ENCODE measurements at places on chromosomes 11 and 22.

GRCh38 chr11:33258631-33259205, 1.5 kb downstream of the HIPK3 start:
- no peak for DNase-seq

DNA sequence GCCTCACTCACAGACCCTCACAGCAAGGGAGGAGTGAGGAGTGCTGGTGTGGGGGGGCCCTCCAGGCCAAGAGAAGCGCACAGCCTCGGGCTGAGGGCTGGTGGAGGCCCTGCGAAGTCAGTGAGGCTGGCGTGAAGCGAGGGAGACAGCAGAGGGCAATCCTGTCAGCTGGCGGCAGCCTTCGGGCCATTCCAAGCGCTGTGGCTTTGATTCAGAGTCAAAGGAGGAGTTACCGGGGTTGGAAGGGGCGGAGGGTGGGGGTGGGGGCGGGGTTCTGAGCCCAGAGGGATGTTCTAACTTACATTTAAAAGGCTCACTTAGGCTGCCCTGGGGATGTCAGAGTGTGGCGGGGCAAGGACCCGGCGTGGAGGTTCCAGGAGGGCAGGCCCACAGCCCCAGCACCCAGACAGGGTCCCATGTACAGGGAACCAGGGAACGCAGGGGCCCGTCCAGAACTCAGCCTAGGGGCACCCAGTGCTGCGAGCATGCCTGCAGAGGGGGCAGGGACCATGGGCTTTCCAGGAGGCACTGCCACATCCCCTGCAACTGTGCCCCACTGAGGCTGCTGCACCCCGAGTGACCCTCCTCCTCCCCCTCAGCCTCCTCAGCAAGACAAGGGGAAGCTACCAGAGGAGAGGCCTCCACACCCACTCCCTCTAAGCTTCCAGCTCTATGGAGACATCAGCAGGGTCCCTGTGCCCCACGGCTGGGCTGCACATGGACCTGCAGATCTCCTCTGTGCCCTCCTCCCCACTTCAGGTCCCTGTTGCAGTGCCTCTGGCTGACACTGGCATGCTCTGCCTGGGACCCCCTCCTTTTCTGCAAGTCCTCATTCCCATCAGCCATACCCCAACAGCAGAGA, 39.7 kb upstream of the TTLL12 start:
- DNase-seq = peak; percentile 67

GRCh38 chr22:38454353-38455075, 485 bp downstream of the KCNJ4 start:
- DNase-seq = no peak

- DNase-seq = no peak
Measured at GRCh38 chr11:2540992-2541680, 96.3 kb downstream of the KCNQ1 start.

DNA sequence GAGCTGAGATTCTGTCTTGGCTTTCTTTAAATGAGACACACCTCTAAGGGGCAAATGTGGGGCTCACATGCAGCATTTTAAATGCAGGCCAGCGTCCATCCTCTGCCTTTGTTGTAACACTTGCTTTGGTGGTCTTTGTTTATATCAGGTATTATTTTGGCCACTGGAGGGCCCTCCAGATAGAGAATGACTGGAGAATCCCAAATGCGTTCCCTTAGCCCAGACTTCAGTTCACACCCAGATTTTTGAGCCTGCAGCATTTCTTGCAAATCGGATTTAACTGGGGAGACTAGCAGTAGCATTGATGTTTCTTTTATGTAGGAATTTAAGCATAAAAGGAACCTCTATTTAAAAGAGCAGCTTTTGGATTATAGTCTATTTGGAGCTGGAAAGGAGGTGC, 200.2 kb upstream of the SORL1-AS1 start:
- peak; percentile 66 for DNase-seq

DNA sequence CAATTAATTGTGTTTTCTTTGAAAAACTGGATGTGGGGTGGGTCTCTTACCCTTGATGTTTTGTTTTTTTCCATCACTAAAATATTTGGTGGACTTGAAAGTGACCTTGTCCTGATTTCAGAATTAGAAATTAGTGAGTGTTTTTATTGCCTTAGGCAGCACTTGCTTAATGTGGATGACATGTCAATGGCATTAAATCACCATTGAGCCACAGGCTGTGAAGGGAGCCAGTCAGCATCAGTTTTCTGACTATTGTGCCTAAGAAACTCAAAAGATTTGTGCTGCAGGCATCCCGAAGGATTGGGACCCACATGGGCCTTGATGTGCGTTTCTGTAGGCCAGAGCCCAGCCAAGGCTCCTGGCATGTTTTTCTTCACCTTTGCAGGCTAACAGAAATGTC, 53.8 kb downstream of the SWAP70 start:
- DNase-seq = no peak

DNA sequence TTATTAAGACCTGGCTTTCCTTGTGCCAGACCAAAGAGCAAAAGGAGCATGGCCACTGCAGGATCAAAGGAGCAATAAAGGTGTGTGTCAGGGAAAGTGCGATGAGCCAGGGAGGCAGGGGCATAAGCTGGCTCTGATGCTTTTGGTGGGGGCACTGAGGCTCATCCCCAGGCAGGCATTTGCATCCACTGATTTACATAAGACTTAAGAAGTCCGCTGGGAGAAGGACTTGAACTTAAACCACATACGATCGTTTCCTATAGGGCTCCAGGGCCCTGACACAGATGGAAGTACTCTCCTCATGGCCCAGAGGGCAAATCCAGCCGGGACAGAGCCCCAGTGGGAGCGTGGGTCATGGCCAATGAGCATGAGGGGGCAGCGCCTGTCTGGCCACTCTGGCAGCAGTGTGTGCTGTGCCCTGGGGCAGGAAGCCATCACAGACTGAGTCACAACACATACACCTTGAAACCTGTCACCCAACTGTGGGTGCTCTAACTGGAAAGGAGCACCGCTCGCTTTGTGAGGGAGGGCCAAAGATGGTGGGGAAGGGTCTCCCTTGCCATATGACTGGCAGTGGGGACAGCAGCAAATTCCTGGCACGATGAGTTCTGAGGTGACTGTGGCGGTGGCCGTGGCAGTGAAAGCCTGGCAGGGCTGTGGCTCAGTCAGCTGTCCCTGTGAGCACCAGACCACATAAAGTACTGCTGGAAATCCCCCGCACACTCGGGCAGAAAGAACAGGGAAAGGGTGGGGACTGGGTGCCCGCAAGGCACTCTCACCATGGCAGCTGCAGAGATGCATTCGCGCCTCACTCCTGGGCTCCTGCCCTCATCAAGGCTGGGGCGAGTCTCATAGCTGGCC, 79.4 kb upstream of the LMO1 start:
- DNase-seq = no peak

DNA sequence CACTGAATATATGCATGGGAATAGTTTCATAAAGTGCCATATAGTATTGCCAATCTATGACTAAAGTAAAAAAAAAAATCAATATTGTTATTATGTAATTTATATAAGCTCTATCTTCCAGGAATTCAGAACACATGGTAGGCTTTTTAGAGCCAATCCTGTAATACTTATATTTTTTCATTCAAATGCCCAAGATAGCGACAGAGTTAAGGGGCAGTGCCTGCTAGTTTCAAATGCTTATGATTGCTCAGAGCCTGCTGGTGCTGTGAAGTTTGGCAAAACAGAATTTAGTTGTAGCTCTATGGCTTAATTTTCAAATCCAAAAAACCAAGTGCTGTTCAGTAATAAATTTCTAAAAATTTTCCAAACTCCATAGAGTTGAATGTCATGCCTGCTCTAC, 39.0 kb upstream of the BLID start:
- DNase-seq = no peak

DNA sequence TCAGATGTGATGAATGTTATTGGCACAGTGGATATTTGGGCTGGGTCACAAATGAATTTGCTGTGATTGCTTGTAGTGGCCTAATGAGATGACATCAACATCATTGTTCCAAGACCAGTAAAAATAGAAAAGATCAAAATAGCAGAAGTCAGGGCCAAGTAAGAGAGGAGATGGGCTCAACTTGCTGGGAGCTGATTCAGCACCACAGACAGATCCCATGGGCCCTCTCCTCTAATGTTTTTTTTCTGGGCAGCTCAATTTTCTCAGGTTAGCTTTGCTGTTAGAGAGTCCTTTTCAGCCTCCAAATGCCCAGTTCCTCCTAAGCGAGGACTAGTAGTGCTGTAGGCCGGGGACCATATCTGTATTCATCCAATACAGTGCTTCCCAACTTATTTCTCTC, 86.0 kb upstream of the IZUMO1R start:
- DNase-seq = no peak

DNA sequence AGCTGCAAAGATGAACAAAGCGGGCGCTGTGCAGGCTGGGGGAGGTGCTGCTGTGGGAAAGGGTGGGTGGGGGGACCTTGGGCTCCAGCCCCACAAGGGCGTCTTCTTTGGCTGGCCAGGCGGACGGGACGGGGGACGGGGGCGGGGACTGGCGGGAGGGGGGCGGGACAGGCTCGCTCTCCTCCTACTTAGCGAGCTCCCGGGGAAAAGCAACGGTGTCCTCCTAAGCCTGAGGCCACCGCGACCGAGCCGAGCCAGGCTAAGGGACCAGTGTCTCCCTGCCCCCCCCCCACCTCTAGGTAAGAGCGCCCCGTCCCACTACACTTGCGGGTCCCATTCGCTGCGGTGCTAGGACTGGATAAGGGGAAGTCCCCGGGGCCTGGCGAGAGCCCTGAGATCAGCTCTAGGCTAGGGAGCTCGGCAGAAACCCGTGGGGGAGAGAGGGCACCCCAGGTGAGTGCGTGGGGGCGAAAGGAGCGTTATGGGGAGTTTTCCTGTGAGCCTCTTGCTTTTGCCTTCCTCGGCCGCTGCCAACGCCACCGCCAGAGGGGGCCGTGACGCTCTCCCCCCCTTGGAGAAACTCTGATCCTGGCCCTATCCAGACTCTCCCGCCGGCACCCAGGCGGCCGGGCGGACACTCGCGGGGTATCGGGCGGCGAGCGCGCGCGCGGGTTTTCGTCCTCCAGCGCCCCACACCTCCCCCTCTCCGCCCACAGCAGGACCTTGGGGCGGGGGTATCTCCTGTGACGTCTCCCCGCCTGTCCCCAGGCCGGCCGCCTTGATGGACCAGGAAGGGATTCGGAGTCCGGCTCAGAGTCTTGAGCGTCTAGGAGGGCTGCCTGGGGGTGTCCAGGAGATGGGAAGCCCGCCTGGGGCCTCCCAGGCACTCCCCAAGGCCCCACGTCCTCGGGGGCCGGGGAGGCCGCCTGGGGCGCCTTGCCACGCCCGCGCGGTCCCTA, at the start of gene PHLDB1:
TSS of gene PHLDB1 (plus strand) at position 215 of the 959 bp plus-strand sequence. CDS start 6,222 bp downstream, outside the sequence.
- DNase-seq = peak; percentile 80

DNA sequence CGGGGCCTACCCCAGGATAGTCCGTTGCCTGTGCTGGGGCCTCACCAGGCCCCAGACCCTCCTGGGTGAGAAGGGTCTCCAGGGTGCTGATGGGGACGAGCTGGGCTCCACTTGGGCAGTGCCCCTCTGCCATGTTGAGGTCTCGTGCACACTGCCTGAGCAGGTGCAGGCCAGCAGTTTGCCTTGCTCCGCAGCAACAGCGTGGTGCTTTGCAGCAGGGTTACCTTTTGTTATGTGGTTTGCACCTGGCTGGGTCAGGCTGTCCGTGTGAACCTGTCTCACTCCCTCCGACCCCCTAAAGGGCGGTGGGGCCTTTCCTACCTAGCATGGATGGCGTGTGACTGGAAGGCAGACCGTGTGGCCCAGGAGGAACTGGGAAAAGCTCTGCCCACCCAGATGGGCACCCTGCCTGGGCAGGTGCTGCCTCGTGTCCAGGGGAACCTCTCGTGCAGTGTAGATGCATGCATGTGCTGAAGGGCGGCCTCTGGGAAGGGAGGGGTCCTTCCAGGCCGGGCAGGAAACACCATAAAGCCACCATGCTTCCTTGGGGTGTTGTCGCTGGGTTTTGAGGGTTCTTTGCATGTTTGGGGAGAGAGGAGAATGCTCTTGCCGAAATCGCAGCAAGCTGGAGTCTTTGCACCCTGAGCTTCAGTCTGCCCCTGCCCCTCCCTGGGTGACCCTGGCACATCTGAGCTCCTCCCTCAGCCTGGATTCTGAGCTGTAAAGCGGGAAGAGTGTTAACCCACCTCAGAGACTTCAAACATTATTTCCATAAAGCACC, 75.4 kb upstream of the PPARA start:
- no peak for DNase-seq

- no peak for DNase-seq
Measured at GRCh38 chr11:8004008-8004407, 16.9 kb downstream of the EIF3F start.

DNA sequence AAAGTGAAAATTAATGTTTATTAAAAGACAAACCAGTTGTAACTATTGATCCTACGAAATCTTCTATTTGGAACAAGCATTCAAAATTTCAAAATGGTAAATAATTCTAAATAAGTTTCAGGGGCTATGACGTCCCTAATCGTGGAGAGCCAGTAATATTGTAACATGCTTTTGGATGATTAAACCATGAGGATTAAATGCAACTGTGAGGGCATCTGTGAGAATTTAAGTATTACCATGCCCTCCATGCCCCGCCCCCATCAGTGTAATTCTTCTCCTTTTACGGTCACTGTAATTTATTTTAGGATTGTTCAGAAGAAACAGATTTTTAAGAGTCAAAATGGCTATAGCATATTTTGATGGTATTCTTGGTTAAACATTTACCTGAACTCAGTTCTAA, 133.2 kb downstream of the APOL5 start:
- no peak for DNase-seq

- no peak for DNase-seq
Measured at GRCh38 chr22:43110444-43110926, at the start of gene BIK. BIK (plus strand) TSS chr22:43110750; CDS start chr22:43124023, 13,273 bp downstream.

DNA sequence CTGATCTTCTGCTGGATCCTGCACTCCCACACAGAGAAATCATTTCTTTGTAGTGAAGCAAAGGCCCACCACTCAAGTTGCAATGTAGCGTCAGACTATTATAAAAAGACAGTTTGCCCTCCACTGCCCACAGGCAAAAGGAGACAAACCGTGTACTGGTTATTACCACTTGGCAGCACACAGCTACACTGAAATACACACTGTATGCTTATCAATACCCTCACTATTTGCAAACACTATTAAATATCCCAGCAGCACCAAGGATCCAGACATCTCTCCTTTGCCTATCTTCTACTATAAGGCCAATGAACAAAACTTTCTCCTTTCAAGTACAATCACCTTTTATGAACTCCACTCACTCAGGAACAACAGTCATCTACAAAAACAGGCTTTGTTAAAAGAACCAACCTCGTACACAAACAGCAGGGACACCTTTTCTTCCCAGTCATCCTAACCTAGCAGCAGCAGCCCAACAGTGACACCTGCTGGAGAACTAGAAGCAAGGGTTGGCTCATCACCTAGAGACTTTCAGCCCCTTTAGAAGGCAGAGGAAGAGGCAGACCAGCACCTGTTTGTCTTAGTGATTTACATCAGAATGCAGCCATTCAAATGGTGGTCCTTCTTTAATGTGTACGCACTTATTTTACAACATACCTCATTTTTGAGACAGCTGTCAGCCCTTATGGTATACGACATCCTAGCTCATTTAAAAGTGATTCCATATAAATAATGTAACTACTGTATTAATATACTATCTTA, 56.1 kb downstream of the AMBRA1 start:
- DNase-seq = peak; percentile 71

DNA sequence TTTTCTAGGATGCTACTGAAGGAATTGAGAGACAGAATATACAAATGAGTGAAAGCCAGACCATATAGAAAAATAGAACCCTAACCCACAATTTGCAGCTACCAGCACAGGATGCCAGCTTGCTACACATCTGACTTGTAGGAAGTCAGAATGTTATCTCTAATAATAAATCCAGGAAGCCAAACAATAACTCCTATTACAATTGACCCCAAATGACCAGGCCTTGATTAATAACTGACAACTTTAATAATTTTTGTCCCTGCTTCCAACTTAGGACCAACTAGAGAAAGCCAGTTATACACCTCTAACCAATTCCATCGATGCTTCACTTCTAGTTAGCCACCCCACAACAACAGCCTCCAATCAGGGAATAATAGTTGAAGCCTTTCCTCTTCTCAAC, 193.4 kb downstream of the CASP12 start:
- no peak for DNase-seq

GRCh38 chr22:48717883-48718817, 1109.5 kb downstream of the BRD1 start:
- DNase-seq = no peak

Data from retina (tissue), 1 donor.